ENCODE measurements at places on chromosomes 1 and 21.

GRCh38 chr1:2542246-2542915 lies 12.3 kb upstream of the HES5 start:
- DNase-seq = no peak

- no peak for DNase-seq
Measured at GRCh38 chr21:32141318-32141633, 137.6 kb downstream of the MIS18A start.

GRCh38 chr1:19402031-19402813 lies 83.1 kb downstream of the CAPZB start:
- DNase-seq = no peak

DNA sequence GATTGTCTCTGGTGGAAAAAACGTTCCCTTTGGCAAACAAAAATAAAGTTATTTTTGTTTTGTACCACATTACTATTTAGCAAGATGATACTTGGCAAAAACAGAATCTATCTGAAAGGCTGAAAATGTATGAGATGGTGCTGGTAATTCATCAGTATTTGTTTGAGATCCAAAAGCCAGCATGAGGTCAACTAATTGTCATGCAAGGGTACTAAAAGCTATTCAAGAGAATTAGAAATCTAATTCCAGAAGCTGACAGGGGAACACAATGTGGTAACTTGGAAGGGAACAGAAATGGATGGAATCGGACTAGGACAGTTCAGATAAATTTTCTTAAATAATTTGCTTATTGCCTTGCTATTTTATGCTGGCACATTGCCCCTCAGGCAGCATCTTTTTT lies 263.8 kb downstream of the KCNT2 start:
- no peak for DNase-seq

- no peak for DNase-seq
Measured at GRCh38 chr1:51567653-51568052, 48.6 kb upstream of the EPS15 start.

DNA sequence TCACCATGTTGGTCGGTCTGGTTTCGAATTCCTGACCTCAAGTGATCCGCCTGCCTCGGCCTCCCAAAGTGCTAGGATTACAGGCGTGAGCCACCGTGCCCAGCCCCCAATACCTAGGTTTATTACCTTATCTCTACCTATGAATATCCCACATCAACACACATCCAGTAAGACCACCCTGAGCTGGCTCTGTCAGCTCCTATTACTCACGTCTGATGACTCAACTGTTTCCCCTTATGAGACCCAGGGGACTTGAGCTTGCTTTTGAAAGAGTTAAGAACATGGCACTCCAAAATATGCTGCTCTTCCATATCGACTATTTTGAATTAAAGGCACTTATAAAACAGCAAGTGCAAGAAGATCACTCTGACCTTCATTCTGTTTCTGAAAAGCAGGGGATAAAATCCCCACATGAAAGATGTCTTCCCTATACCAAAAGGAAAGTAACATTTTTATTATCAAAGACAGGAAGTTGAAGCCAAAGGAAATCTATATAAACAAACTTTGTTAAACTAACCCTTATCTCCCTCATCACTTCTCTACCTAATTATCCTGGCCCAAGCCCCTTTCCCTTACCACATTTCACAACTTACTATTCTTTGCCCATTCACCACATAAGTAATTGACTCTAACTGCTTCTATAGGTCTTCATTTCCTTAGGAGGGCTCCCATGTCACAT lies 41.3 kb upstream of the OSBPL9 start:
- no peak for DNase-seq

DNA sequence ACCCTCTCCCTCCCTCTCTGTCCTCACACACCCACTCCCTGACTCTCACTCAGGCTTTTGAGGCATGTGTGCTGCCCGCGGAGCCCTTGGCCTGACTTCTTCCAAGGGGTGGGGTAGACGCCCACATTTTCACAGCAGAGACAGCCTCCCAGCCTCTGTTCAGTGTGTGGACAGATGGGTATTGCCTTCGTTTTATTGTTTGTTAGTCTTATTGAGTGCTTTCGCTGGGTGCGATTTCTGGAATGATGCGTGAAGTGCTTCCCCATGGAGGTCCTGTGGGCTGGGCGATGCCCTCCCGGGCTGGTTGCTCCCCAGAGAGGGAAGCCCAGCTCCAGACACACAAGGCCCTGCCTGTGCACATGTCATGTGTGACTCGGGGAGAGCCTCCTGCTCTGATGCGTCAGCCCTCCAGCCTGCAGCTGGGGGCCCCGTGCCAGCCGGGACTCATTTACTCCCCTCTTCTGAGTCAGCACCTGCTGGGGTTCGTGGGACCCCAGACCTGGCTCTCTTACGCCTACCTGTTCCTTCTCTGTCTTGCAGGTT lies 14.7 kb downstream of the PDXK start:
- peak; percentile 29 for DNase-seq

DNA sequence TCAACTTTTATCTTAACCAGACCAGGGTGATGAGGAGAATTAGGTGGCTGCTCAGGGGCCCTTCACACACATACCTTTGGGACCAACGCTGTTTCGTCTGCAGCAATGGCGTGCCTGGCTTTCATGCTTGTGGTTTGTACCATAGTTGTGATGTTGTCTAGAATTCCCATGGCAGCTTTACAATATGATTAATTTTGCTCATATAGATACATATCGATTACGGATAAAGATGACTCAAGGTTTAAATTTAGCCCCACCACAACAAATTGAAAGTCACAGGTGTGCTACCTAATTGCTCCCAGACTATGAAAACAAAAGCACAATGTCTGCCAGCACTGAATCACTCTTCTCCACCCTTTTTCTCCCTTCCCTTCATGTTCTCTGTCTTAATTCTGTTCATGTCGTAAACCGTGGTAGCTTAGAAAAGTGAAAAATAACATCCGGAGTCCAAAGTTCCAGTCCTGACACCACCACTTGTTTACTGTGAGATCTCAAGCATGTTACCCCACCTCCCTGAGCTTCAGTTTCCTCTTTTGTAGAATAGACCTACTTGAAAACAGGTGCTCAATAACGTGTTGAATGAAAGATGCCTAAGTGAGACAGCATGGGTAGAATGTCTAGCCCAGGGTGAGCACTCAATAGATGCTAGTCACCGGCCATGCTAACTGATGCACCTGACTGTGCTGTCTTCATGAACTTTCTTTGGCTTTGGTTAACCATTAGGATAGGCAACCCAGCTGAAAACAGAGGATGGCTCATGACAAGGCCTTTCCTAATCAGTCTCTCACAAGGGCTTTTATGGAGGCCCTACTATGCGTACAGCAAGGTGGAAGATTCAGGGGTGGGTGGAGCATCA lies 22.1 kb upstream of the JUN start:
- no peak for DNase-seq

- peak; percentile 60 for DNase-seq
Measured at GRCh38 chr1:24501371-24502064, 1.1 kb upstream of the RCAN3 start.

DNA sequence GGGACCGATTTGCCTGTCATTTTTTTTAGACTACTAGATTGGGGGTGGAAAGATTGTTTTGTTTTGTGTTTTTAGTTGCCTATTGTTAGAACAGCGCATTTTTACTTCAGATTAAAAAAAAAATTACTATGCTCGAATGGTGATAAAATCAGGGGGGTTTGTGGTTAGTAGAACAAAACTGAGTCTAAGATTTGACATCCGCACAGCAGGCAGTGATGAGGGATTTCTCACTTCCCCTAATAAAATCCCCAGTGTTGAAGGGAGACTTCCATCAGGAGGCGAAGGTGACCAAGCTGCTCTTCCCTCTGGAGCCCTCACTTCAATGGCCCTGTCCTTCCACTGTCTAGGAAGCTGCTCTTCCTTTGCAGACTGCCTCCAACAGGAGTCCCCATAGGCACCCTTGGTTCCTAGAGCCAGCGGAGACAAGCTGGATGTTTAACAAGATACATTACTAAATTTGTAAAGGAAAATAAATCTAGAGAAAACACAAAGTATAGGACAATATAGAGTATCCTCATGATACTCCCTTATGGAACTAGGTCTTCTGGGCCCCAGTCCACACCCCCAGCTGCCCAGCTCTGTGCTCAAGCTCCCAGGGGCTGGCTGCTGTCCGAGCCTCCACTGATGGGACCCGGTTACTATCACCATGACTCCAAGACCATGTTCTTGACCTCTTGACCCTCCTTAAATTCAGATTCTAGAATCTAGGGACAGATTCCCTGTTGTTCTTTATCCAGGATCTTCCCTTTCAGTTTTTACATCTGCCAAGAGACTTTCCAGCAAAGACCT lies 31.0 kb downstream of the TENT5C start:
- no peak for DNase-seq

- DNase-seq = no peak
Measured at GRCh38 chr1:85357817-85358216, 81.4 kb upstream of the BCL10 start.

GRCh38 chr1:117110774-117111173 lies 10.8 kb downstream of the TRIM45 start:
- DNase-seq = no peak

DNA sequence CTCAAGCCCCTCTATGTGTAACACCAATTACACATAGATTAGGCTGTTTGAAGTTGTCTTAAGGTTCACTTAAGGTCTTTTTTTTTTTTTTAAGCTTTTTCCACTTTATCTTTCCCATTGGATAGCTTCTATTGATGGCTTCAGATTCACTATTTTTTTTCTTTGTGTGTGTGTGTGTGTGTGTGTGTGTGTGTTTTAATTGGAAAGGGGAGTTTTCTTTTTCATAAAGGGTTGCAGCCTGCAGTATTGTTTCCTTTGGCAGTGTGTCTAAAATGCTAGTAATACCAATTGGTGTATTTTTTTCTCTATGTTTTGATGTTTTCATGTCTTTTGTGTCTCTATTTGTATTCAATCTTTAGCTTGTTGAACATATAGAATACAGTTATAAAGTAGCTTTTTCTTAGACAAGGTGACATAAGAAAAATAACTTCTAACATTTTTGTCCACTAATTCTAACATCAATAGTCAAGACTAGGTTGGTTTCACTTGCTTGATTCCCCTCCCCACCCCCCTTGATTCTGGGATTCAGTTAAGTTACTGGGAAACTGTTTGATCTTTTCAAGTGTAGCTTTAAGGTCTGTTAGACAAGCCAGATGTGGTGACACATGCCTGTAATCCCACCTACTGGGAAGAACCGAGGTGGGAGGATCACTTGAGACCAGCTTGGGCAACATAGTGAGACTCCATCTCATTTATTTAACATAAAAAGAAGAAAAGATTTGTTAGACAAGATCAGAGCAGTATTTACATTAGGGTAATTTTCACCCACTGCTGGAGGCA lies 21.4 kb downstream of the PRRC2C start:
- DNase-seq = no peak

- no peak for DNase-seq
Measured at GRCh38 chr1:26387447-26387846, 14.9 kb upstream of the ZNF683 start.

- peak; percentile 54 for DNase-seq
Measured at GRCh38 chr1:27527890-27528817, 38.2 kb upstream of the WASF2 start.

DNA sequence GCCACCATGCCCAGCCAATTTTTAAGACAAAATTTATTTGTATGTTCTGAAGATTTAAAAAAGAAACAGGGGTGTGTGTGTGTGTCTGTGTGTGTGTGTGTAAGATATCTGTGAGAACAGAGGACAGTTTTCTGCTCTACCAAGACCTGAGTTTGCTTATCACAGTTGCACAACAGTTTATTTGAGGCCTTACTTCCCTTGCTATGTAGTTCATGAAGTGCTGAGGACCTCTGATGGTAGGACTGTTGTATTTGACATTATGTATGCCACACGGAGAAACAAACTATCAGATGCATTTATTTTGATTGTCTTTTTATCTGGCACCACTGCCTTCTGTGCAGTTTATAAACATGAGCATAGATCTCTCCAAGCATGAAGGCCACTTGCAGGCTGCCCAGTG lies 355.2 kb downstream of the PBX1 start:
- no peak for DNase-seq

GRCh38 chr1:167631936-167632614 lies 2.0 kb downstream of the RCSD1 start:
- peak; percentile 45 for DNase-seq

DNA sequence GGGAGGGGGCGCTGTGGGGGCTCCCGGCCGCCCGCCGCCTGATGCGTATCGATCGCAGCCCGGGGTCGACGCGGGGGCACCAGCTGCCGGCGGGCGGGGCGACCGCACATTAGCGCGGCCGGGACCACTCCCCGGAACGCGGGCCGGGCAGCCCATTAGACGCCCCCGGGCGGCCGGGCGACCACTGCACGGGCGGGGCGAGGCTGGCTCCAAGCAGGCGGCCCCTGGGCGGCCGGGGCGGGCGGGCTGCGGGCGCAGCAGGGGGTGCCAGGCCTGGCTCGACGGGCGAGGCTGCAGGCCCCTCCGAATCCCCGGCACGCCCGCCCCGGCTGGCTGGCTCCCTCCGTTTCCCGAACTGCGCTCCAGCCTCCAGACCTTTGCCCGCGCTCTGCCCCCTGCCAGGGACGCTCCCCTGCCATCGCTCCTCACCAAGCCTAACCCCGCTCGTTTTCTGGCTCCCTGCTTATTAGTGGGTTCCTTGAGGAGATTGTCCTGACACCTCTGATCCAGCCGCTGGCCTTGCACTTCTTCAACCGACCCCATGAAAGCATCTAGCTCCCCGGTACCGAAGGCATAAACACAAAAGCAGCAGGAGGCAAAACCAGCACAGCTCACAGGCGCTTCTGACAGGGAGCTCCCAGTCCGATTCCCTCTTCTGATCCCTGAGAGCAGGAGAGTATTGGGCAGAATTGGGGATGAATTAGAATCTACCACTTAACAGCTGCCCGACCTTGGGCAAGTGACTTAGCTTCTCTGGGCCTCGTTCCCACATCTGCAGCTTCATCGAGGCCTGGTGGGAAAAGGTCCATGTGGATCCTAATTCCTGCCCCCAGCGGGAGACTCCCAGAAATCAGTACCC lies 92.6 kb upstream of the CASZ1 start:
- no peak for DNase-seq

DNA sequence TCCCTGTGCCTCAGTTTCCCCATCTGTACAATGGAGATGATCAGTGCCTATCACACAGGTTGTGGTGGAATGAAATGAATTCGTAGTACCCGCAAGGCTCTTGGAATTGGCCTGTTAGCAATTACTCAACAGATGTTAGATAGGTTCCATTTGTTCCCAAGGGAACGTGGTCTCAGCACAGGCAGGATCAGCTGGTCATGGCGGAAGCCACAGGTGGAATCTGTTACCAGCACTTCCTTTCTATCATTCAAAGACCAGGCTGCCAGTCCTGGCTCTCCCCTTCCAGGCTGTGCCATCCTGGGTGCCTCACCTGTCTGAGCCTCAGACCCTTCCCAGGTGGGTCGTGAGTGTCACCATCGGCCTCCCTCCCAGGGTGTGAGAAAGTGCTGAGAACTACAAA lies 61.5 kb downstream of the FBXO2 start:
- no peak for DNase-seq

DNA sequence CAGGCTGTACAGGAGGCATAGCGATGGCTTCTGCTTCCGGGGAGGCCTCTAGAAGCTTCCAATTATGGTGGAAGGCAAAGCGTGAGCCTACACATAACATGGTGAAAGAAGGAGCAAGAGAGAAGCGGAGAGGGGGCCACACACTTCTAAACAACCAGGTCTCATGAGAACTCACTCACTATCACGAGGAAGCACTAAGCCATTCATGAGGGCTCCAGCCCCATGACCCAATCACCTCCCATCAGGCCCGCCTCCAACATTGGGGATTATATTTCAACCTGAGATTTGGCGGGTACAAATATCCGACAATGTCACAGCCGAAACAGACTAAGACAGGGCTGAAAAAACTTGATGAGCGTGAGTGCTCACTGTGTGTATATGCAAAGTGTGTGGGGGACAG lies 89.3 kb upstream of the CNIH3 start:
- DNase-seq = no peak

GRCh38 chr1:90510143-90510542 lies 207.0 kb downstream of the BARHL2 start:
- DNase-seq = no peak

Measured in stimulated activated naive CD4-positive, alpha-beta T cell (primary cell).